NCI-H2171 (cell line): ENCODE measurements at places on chromosomes 4 and X.

DNA sequence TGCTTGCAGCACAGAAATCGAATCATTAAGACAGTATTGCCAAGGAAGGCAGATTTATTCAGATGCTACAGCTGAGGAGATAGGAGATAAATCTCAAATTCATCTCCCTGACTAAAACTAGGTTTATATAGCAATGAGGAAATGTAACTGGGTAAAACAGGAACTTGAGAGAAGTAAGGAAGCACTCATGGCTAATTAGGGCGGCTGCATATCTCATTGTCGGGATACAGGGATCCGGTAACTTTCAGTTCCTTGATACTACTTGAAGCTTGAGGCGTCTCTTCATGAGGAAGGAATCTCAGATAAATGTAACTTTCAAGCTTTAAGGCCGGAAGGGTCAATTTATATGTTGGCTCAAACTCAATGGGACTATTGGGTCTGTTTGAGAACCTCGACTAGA, 129.2 kb upstream of the WDR1 start:
- DNase-seq: no peak

- DNase-seq: no peak
Measured at GRCh38 chr4:114458728-114459127, 139.9 kb upstream of the UGT8 start.

DNA sequence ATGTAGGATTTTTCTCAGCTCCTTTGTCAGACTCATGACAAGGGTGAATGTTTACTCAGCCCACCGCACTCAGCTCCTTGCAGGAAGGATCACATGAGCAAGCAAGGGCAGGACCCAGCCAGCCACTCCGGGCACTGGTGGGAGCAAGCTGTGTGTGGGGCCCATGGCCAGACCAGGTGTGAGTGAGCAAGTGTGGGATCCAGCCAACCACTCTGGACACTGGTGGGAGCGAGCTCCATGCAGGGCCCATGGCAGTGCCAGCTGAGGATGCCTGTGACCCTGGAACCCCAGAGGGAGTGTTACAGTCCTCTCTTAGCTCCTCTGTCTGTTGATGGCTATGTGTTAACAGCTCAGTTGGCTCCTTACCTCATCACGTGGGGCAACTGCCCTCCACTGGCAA, 2750.6 kb downstream of the PCDH7 start:
- no peak for DNase-seq

- no peak for DNase-seq
Measured at GRCh38 chr4:187354740-187355139, 631.1 kb upstream of the FAT1 start.

GRCh38 chrX:12304261-12304660, 166.0 kb downstream of the FRMPD4 start:
- DNase-seq: no peak

- no peak for DNase-seq
Measured at GRCh38 chr4:6727943-6728250, 11.9 kb downstream of the BLOC1S4 start.

- DNase-seq: no peak
Measured at GRCh38 chr4:150896497-150896896, 118.6 kb downstream of the LRBA start.

DNA sequence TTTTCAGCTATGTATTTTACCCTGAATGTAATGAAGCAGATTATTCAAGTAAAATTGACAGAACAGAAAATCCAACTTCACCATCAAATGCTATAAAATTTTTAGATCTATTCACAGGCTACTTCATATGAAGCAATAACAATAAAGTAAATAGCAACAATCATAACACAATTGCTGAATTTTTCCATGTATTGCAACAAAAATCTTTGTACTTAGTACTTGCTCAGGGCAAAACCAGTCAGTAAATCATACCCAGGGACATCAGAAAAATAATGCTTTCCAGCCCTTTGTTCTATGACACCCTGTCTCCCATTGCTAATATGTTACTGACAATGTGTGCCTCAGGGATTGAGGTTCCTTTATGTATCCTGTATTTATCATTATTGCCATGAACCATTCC, 15.5 kb downstream of the TNIP3 start:
- DNase-seq: no peak

GRCh38 chr4:180542445-180543100, 1700.6 kb upstream of the TENM3 start:
- DNase-seq: no peak

DNA sequence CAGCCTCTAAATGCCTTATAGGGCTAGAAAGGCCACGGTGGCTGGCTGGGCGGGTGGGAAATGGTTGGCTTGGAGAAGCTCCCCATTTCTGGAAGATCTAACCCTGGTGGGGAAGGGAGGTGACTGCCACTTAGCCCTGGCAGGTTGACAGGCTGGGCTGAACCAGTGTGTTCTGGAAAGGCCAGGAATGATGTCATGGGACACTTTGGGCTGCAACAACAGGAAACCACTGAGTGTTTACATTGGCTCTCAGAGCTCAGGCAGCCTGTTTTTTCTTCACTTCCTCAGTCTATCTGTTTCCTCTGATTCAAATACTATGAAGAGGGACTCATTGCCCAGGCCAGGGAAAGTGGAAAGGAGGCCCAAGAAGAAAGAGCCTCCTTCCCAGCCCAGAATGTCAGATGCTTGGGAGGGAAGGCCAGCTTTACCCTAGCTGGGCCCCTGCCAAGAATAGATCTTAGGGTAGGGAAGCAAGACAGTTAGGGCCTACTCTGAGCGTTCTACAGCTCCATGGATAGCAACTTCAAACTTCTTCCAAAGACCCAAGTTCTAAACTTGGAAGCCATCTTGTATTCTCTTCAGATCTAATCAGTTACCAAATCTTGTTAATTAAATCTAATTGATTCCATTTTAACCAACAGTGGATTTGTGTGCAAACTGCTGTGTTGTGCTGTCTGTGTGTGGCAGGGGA, 65.8 kb upstream of the MSN start:
- no peak for DNase-seq

GRCh38 chr4:57075367-57075766, 34.8 kb downstream of the IGFBP7 start:
- no peak for DNase-seq

GRCh38 chr4:17284323-17285175, 227.3 kb downstream of the QDPR start:
- DNase-seq: no peak

GRCh38 chr4:4759232-4759631, 100.2 kb upstream of the MSX1 start:
- no peak for DNase-seq

DNA sequence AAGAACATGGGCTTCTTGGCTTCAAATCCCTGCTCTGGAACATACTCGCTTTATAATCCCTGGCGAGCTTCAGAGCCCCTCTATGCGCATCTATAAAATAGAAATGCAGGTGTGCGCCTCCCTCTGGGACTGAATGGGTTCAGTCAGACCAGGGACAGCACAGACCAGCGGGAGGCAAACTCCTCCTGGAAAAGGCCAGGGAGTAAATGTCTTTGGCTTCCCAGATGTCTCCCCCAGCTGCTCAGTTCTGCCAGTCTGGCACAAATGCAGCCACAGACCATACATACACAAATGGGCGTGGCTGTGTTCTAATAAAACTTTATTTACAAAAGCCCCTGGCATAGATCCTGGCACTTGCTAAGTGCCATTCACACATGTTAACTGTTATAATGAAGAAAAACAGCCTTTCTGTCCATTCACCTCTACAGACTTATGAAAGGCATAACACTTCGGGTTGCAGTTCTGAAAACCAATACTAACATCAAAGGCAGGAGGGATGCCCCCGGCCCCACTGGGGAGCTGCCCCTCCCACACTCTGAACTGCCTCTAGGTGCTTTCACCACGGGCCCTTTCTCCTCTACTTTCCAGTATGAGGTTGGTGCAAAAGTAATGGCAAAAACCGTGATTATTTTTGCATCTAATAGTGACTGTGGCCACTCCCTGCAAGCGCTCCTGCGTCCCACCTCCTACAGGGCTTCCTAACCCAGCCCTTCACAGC, 4.6 kb downstream of the JAKMIP1 start:
- DNase-seq: no peak

GRCh38 chr4:89744914-89745313, 92.0 kb downstream of the SNCA start:
- no peak for DNase-seq

- peak; percentile 22 for DNase-seq
Measured at GRCh38 chr4:173138624-173139023, 30.0 kb upstream of the GALNT7 start.

- no peak for DNase-seq
Measured at GRCh38 chrX:15056044-15056443, 182.8 kb downstream of the MOSPD2 start.

- no peak for DNase-seq
Measured at GRCh38 chrX:40778861-40779575, 43.7 kb upstream of the MED14 start.

DNA sequence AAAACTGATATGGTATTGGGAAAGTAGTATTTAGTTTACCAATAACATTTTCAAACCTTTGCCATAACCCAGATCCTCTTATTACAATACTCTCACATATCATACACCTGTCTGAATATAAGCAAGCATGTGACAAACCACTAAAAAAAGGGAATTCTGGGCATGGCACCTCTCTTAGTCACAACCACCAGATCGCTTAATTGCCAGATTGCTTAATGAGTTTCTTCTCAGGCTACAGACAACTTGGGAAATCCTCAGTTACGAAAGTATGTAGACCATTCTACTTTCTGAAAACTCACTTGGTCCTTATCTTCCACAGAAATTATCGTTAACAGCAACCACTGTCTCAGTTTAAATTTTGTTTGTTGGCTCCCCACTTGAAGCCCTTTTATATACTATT, 2.1 kb downstream of the NAF1 start:
- DNase-seq: no peak

- DNase-seq: no peak
Measured at GRCh38 chr4:159171287-159171686, 68.4 kb downstream of the RAPGEF2 start.

- DNase-seq: no peak
Measured at GRCh38 chrX:37746218-37746941, 33.5 kb upstream of the CYBB start.

GRCh38 chr4:40192114-40193015, 4.5 kb upstream of the RHOH start:
- no peak for DNase-seq

DNA sequence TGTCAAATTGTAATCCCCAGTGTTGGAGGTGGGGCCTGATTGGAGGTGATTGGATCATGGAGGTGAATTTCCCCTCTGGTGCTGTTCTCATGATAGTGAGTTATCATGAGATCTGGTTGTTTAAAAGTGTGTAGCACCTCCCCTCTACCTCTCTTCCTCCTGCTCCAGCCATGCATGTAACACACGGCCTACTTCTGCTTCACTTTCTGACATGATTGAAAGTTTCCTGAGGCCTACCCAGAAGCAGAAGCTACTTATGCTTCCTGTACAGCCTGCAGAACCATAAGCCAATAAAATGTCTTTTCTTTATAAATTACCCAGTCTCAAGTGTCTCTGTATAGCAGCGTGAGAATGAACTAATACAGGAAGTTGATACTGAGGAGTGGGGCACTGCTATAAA, 61.7 kb upstream of the DDX60 start:
- no peak for DNase-seq
